ENCODE measurements at places on chromosomes 7 and 10. TPM values are rescaled to one million over a fixed set of nuclear protein-coding genes. Genes with fewer than 3 reads are reported as not detected.

GRCh38 chr10:22698941-22699440, 15.4 kb downstream of the PIP4K2A start:
- no peak for DNase-seq

Gene SUN3
- 0.29 TPM for polyA plus RNA-seq

DNA sequence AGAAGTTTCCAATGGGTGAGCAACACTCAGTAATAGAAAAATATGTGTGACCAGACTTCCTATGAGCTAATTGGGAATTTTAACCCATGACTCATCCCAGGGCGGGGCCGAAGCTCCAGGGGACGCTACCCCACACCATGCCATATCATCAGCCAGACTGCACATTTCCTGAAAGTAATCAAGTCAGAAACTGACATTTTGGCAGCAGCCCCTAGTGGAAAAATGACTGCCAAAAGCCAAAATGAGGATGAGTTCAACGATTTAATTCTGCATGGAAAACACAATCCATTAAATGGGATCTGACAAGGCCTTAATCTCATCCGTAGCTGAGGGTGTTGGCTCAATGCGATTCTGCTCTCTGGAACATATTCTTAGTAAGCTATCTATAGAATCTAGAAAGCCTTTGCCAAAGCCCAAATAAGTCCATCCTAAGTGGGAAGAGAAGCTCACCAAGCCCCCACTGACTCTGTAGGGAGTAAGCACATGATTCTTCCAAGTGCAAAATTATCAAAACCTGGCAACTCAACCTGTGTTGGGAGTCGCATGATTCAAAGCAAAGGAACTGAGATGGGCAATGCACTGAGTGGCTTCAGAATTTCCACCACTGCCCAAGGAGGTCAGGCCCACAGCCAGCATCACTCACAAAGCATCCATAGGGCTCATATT, 93.1 kb upstream of the PDE1C start:
- no peak for DNase-seq

DNA sequence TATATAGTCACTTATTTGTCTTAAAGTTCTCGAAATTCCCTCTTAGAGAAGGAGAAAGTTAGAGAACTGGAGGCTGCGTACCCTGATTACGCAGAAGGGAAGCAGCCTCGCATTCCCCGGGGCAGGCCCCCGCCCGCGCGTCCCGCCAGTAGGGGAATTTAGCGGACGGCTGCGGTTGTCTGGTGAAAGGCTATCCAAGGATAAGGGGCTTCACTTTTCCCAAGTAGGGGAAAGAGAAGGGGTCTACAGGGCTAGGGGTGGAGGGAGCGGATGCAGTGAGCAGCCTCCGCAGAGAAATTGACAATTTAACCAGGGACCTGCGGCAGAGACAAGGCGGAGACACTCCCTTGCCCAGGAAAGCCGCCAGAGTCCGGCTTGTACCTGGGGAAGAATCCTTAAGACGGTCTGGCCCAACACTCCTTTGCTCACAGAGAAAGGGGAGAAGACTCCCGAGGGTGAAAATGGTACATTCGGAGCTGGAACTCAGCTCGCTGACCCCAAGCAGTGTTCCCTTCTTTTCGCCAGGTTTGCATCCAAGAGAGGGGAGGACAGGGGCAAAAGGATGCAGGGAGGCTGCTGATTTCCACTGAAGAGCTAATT, 994 bp upstream of the MAGI2 start:
- DNase-seq = no peak

GRCh38 chr10:88333248-88333630, 249.9 kb downstream of the RNLS start:
- no peak for DNase-seq

Gene LAMB1
- 2.2 TPM for polyA plus RNA-seq

Gene STMP1
- polyA plus RNA-seq = 62.6 TPM

DNA sequence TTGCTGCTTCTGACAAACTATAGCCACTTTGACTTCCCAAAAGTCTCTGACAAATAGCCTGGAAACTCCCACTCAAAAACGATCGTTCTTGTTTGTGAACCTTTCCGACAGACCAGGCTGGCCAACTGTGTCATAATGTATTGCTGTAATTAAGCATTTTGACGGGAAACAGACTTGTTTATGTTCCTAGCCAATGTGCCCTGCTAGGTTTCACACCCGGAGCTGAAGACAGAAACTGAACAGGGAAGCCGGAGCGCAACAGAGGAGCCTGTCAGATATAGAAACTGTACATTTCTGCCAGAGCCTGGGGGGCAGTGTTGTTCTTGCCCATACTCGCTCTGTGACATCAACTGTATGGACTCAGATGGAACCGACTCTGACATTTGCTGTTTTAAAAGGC, 55.3 kb upstream of the C7orf33 start:
- DNase-seq = no peak

- no peak for DNase-seq
These were observed 188.3 kb downstream of the WDR37 start for GRCh38 chr10:1244493-1244892.

Gene SDHAF3
- polyA plus RNA-seq = 111 TPM

- DNase-seq = no peak
These were observed 222.0 kb downstream of the BICC1 start for GRCh38 chr10:58734664-58735063.

Gene BAMBI
- 0.06 TPM for polyA plus RNA-seq

Gene DNAJC12
- polyA plus RNA-seq = 2.7 TPM

Gene CYP26A1
- not detected for polyA plus RNA-seq

DNA sequence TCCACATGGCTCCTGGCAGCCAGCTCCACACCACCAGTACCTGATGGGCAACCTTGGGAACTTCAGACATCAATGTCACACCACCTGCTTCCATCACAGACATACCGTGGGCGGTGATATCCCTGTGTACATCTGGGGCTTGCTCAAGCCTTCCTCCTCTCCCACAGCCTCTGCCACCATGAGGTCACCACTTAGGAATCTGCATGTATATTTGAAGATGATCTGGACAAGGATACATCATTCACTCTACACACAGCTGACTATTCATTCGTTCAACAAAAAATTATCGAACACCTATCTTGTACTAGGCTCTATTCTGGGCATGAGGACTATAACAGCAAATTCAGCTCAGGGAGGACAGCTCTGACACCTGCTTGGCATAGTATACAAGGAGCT, 6.8 kb downstream of the DLG5 start:
- DNase-seq = no peak

GRCh38 chr7:100478958-100479660, at the start of gene TSC22D4:
TSS of gene TSC22D4 (minus strand) at chr7:100479214. CDS start at chr7:100478038, 1,176 bp downstream.
- peak; percentile 79 for DNase-seq

Gene ADRA2A
- polyA plus RNA-seq = not detected
